ENCODE measurements at places on chromosomes 12 and 14.

- no peak for DNase-seq
These were observed 14.1 kb upstream of the GRIP1 start for GRCh38 chr12:66692986-66693385.

DNA sequence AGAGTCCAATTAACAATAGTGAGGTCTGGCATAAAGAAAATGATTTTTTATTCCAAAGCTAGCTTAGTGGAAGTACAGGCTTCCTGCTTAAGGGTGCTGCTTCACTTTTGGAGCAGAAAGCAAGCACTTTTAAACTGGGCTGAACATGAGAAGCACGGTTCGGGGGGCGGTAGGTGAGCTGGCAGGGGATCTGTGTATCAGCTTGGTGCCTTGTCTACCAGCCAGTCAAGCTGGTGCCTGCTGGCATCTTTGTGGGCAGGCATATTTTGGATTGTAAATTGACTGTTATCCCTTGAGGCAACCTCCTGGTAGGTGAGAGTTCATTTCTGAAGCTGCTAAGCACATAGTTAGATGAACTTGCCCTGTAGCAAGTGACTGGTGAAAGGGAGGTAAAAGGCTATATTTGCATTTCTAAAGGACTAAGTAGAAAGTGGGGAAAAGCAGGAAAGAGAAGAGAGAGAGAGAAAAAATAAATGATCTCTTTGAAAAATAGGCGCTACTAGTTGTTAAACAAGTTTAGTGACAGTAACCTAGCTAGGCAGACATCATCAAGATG lies 121.1 kb upstream of the SYT10 start:
- no peak for DNase-seq

DNA sequence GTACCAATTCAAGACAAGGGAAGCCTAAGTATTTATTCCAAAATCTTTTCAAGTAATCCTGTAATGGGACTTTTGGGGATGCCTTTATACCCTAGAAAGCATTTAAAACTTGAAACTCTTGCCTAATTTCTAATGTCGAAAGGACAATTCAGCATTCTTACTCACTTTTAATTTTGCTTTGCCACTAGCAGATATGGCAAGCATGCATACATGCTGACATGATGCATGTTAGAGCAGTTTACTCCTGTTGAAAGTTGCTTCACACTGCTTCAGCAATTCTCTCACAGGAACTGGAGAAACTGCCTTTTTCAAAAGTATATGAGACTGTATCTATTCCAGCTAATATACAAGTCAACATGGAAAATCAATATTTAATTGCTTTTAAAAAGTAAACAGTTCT lies 79.9 kb downstream of the TAOK3 start:
- DNase-seq = no peak

- DNase-seq = no peak
These were observed 47.7 kb upstream of the FAM181A start for GRCh38 chr14:93879362-93879983.

- no peak for DNase-seq
These were observed 916.5 kb downstream of the AACS start for GRCh38 chr12:125981610-125982253.

GRCh38 chr12:72219937-72220336 lies 52.2 kb upstream of the TRHDE start:
- no peak for DNase-seq

- no peak for DNase-seq
These were observed 12.5 kb downstream of the GALNT6 start for GRCh38 chr12:51378749-51379148.

All from stimulated activated CD4-positive, alpha-beta T cell treated with anti-CD3 and anti-CD28 coated beads, Interleukin-4, amount 100 ng/mL, for 48 hours (primary cell).